Naive thymus-derived CD4-positive, alpha-beta T cell (primary cell): ENCODE measurements at places on chromosomes 1 and 21. TPM values are rescaled to one million over a fixed set of nuclear protein-coding genes. Genes with fewer than 3 reads are reported as not detected.

Gene TMPRSS3
- 1.2 TPM for total RNA-seq

- DNase-seq: no peak
Observed at GRCh38 chr1:4678066-4678717, 23.8 kb downstream of the AJAP1 start.

Gene CNKSR1
- 4.6 TPM for total RNA-seq

Gene AK4
- 114 and 121 TPM in 2 replicates for total RNA-seq

DNA sequence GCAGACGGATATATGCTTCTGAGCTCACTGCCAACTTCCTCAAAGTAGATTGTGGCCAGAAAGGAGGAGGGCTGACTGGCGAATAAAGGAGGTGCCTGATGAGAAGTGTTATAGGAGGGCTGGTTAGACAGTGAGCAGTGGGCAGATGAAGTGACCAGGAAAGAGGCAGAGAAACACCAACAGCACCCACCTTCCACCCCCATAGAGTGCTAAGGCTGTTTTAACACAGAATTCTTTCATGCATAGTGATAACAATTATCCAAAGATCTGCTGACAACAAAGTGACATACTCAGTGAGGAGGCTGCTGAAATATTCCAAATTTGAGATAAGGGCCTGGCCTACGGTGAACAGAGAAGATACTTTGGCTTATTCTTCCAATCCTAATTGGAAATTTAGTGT is 21.2 kb upstream of the MTR start:
- DNase-seq: no peak

Gene MPL
- 0.21 TPM for total RNA-seq

- no peak for DNase-seq
Observed at GRCh38 chr1:53371121-53371666, 43.3 kb upstream of the LRP8 start.

Gene LIN28A
- total RNA-seq: not detected

GRCh38 chr1:197948926-197949899 is 32.0 kb downstream of the LHX9 start:
- no peak for DNase-seq

Gene OLFM3
- not detected for total RNA-seq

Gene POGK
- total RNA-seq: 38.7 TPM

DNA sequence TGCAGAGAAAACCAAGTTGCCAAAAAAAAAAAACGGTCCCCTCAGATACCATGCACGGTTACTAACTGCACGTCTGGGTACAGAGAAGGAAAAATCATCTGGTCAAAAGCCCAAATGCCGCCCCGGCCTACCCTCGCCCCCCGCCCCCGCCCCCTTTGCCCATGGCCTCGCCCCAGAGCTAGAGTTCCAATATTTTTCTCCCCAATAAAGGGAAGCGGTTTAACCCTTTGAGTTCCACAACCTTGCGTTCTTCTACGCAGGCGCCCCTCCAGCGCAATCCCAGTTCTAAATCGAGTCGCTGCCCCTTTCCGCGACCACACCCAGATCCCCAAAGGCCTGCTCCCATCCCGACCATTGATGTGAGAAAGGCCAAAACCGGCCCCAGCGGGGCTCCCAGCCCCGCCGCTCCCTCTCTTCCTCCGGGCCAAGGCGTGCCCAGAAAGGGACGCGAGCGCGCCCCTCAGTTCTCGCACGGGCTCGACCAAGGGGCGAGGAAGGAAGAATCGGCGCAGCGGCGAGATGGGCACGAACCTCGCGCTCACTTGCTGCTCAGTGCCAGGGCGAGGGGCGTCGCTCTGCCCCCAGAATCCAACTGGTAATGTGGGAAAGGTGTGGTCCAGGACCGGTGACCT is 797 bp downstream of the WDR47 start:
- DNase-seq: no peak

DNA sequence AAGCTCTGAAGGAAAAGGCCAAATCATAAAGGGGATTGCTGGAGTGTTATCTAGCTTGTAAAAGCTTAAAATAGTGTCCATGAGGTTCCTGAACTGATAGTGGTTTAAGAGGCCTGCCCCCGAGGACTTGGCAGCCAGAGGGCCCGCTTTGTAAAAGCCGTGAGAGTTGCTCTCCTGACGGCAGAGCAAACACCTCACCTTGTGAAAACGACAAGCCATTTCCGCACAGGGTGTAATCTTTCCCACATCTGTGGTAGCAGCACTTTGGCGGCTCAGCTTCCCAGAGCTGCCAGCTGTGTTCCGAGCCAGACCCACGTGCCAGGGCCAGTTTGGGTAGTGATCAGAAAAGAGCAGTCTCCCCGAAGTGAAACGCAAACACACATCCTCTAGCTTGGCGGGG is 37.0 kb downstream of the SERBP1 start:
- DNase-seq: no peak

Gene PLA2G2C
- not detected for total RNA-seq
